ENCODE measurements at places on chromosomes 11 and 22.

- no peak for DNase-seq
Measured at GRCh38 chr11:64546600-64546999, 44.4 kb upstream of the SLC22A12 start.

GRCh38 chr11:45538363-45538762 is 127.1 kb downstream of the CHST1 start:
- DNase-seq, result no peak

GRCh38 chr22:33832558-33833151 is 87.6 kb downstream of the LARGE1 start:
- DNase-seq, result no peak

- DNase-seq, result no peak
Measured at GRCh38 chr22:26362471-26362870, 66.6 kb upstream of the ASPHD2 start.

- no peak for DNase-seq
Measured at GRCh38 chr11:134731213-134731961, 319.3 kb upstream of the B3GAT1 start.

- DNase-seq, result no peak
Measured at GRCh38 chr11:121406291-121406690, 45.8 kb upstream of the SORL1 start.
